Cortex of kidney (tissue), 1 donor: ENCODE measurements at places on chromosomes 6 and 20.

- no peak for DNase-seq
Measured at GRCh38 chr6:36430351-36430750, 12.3 kb downstream of the PXT1 start.

- no peak for DNase-seq
Measured at GRCh38 chr6:29653452-29654038, 3.3 kb upstream of the MOG start.

GRCh38 chr20:16528078-16528477 lies 45.2 kb downstream of the KIF16B start:
- DNase-seq: no peak

- no peak for DNase-seq
Measured at GRCh38 chr6:24922170-24922569, 13.6 kb downstream of the RIPOR2 start.

DNA sequence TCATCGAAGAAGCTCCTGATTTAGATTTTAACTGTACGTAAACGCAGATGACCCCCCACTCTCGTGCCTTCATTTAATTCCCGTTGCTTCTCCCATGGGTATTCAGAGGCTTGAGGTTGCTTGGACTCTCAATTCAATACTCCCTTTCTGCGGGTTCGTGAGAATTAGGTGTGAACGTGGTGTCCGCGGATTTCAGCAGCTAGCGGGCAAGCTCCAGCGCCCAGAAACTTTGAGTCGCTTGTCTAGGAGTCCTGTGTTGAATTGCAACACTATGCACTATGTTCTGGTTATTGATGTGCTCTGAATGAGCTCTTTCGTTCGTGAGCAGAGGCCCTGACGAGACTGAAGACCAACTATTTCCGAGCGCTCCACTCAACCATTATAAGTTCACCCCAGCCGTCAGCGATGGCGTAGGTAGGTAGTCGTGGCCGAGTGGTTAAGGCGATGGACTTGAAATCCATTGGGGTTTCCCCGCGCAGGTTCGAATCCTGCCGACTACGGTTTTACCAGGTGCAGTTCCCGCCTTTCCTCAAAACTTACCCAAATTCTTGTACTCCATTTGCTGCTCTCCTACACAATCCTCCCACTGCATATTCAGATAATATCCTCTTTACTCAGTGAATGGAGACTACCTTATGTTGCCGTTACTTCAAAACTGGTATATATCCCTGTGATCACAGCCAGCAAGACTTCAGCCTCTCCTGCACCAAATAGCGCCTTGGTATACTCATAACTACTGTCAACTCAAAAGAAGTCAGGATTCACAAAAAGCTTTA lies 72.6 kb upstream of the ZNF184 start:
- DNase-seq: no peak

- no peak for DNase-seq
Measured at GRCh38 chr6:165705941-165706340, 42.9 kb upstream of the PDE10A start.

DNA sequence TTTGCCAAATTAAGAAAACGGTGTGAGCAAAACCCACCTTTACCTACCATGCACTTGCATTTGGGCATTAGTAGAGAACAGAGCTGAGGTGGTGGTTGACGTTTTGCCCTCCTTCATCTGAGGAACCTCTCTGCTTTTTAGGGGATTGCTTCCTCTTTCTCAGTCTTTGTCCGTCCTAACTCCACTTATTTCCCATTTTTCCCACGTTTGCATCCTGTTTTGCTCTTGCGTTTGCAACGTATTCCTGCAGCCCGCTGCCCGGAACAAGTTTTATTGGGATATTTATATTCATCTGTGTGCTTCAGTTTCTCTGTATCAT lies 374 bp upstream of the SERINC1 start:
- DNase-seq: no peak

DNA sequence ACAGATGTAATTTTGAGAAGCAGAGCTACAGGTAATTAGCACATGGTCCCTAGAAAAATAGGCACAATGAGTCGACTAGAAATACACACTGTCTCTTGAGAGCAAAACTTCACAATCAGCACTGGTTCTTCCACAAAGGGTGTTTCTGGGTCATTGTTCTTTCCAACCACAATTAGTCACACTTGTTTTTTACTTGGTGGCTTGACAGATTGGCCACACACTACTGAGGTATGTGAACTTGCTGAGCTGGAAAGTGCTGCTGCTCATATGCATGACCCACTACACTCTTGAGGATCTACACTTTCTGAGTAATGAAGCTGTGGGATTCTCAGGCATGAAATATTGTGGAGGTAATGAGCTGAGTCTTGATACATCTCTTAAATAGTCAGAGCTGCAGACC lies 347.7 kb downstream of the BCKDHB start:
- DNase-seq: no peak

GRCh38 chr6:133985970-133986369 lies 32.9 kb downstream of the TBPL1 start:
- DNase-seq: no peak

DNA sequence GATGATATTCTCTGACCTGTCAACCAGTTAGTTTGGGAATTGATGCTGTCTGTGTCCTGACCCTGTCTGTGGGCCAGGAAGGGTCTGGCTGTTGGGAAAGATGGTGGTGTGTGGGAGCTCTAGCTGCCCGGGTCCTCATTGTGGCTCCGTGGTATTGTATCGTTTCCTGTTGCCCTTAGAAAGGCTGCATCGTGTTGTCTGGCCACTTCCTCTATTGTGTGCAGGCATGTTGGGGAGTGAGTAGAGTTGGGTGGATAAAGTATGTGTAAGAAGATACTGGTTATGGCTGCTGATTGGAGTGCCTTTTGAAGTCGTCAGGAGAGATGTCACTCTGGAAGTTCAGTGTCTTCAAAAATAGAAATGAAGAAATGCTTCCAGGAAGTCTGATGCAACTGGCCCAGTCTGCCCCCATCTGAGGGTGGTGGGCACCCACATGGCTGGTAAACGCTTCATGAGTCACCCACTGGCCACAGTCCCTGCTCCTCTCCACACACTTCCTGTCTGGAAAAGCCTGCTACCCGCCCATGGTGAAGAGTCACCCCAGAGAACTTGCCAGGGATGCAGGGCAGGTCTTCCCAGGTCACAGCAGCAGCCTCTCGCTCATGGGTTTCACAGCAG lies 27.9 kb downstream of the PPARD start:
- no peak for DNase-seq

DNA sequence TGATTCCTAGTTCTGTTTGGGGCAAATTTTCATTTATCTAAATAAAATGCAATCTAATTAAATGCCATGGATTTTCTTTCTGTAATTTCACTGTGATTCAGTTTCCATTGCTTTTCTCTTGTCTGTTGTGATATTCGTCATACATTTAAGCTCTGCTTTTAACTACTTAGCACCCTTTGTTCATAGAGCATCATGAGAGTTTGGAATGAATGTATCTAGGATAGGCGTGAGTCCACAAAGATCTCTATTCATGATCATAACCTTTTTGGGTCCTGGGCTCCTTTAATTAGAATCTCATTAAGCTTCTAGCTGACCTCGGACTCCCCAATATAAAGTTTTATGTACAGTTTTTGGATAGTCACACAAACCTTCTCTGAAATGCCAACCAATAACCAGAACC lies 32.9 kb downstream of the ZBTB2 start:
- DNase-seq: no peak

DNA sequence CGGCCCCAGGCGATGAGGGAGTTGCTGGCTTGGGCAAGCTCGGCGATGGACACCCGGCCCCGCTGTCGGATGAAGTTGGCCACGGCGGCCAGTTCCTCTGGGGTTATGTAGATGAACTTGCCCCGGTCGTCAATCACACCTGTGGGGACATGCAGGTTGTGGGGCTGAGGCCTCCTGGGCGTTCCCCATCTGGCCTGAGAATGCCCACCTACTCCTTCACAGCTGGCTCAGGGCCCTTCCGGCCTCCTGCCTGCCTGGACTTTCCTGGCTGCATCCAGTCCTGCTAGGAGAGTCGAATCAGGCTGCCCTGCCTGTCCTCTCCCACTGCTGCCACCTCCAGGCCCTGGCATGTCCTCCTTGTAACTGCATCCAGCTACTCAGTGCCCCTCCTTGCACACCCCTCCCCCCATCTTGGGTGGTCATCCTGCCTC lies 13.8 kb downstream of the DDRGK1 start:
- DNase-seq: no peak

GRCh38 chr20:49585585-49586245 lies 17.8 kb upstream of the PTGIS start:
- DNase-seq: no peak

DNA sequence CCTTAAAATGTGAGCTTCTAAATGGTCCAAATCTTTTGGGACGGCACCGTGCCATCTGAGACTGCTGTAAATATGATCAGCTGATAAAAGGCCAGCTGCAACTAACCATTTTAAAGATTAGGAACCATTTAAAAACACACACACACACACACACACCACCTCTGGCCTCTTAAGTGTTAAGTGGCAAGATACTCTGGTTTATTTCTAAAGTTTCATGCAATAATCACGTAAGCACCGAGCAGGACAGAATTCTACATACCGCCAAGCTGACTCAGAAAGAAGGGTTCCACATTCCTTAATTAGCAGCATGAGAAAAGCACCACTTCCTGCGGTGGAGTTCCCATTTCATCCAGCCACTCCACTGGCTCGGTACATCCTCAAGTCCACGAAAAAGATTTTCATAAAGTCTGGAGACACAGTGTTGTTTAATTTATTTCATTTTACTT lies 17.8 kb upstream of the ZNF217 start:
- no peak for DNase-seq

DNA sequence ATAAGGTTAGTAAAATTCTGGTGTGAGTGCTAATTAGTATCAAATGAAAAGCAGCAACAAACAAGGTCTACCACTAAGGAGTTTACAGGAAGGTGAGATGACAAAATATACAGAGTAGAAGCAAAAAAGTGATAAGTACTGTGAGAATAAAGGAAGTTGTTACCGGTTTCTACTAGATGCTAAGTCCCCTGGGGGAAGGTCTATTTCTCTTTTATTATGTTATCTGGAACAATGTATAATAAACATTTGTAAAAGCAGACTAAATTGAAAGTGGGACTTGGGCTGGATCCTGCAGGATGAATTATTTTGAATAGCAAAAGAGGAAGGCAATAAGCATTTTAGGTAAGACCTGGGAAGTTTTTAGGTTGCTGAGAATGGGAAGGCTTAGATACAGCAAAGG lies 158.7 kb upstream of the SLC22A16 start:
- no peak for DNase-seq

- DNase-seq: no peak
Measured at GRCh38 chr20:13142143-13142542, 78.9 kb upstream of the ISM1 start.

DNA sequence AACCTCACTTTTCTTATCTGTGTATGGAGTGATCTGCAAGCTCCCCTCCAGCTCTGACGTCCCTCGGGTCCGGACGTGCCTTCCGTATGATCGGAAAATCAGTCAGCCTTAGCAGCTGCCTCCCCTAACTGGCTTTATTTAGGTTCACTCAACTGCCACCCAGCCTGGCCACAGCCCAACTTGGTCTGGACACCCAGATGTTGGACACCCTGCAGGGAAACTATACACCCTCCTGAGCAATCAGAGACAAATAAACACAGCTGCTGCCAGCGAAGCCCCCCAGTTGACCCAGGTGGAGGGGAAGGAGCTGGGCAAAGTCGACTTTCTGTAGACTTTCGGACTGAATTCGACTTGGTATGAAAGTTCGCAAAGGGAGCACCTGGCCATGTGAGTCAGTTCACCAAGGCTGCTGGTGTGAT lies 28.9 kb downstream of the TBC1D7 start:
- DNase-seq: no peak

DNA sequence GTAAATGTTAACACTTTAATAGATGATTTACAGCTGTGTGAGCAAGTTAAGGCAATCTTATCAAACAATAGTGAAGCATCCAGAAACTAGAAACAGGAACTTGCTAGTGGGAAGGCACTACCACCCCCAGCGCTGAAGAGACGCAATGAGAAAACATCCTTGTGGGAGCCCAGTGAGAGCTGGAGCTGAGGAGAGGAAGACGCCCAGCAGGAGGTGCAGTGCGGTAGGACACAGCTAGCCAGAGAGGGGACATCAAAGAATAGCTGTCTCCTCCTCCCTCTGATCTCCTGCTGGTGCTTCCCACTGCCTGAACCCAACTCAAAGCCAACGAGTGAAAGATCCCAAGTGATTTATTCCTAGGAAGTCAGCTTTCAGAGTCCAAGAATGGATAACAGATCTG lies 140.3 kb downstream of the COL12A1 start:
- no peak for DNase-seq

DNA sequence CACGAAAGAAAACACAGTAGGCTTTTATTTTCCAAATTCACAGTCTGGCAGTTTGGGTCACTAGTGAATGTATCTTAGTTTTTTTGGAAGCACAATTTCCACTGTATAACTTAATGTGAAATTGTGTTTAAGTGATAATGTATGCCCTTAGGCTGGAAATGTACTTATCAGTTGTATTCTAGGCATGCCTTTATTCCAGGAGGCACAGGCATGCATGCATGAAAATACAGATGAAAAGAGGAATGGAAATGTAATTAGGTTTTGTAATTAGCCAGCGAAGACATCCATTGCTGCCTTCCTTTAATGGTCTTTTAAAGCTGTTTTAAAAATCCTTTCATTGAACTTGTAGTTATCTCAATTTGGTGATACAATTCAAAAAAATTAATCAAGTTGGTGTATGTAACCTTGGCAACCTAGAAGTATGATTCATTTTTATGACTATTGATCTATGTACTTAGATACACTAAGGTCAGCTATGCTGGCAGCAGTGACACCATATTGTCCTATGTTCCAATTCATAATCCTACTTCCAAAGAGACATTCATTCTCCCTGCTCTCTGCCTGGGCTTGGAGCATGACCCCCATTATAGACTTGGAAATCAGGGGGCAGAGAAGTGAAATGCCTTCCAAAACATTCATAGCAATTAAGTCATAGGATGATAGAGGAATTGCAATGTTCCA lies 73.1 kb downstream of the SNAP25 start:
- DNase-seq: no peak

- DNase-seq: no peak
Measured at GRCh38 chr20:34557936-34558319, 590 bp upstream of the MAP1LC3A start.

DNA sequence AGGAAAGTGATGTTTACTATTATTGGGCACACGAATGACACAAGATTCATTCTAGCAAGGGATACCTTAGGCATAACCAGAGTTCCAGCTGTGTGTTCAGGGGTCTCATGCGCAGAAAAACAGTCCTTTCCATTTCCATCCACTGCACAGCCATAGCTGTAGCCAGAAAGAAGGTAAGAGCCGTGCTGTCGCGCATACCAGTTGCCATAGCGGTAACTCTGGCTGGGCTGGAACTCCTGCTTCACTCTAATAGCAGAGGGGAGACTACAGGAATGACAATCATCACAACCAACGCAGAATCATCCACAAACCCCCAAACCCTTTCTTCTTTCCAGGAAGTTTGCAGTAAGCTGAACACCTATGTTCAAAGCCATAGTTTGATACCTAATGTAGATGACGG lies 7.5 kb downstream of the C6orf52 start:
- DNase-seq: no peak
